Psoas muscle (tissue), 8 donors: ENCODE measurements at places on chromosomes 6 and 20. TPM values are rescaled to one million over a fixed set of nuclear protein-coding genes. Genes with fewer than 3 reads are reported as not detected.

The OPN5 gene
- 0.71 TPM for total RNA-seq

The PLAGL1 gene
- 15.4 TPM for total RNA-seq

The COL20A1 gene
- not detected for total RNA-seq

The NNAT gene
- total RNA-seq, result 0.50 TPM

The KIAA0408 gene
- total RNA-seq, result 10.4 TPM

The VARS1 gene
- 108 TPM for total RNA-seq

DNA sequence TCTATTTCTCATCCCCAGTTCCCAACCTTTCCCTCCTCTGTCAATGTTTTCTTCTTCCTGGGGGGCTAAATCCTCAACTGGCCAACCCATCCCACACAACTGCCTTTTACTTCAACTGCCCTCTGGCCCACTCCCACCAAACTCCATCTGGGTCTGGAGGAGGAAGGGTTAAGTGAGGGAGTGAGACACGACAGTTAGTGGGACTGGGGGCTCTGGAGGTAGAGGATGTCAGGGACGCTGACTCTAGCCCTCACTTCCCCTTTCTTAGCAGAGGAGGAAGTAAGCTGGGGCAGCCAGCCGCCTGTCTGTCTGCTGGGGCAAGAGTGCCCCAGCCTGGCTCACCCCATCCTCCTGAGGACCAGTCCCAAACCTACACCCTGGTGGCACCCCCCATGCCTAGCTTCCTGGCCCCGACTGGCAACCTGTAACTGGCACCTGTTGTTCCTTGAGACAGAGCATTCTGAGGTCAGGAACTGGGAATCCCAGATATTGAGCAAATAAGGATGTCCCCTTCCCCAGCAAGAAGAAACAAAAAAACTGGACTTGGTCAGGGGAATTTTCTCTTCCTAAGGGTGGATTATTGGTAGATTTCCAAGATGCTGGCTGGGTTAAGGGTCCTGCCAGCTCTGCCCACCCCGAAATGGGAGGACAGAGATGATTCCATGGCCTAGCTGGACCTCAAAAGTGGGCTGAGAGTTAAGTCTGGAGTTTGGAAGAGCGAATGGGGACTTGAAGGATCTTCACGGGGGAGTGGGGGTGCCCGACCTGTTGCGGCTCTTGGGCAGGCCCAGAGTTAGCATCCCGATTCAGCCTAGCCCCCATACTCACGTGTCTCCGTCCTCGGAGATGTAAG, 971 bp downstream of the NFKBIE start:
- DNase-seq, result no peak

DNA sequence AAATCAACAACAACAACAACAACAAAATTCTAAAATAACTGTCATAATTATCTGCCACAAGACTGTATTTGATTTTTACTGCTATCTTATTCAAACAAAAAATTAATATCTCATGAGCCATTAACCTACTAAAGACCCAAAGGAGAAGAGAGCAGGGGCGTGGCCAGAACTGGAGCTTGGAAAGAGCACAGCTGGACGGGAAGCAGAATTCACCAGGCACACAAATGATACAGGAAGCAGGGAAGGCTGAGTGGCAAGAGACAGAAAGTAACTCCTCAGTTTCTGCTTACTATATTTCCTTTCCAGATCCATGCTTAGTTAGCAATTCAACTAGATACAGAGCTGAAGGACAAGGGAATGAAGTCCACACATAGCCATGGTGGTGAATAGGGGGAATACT, 54.4 kb downstream of the FKBP5 start:
- peak; percentile 33 for DNase-seq

DNA sequence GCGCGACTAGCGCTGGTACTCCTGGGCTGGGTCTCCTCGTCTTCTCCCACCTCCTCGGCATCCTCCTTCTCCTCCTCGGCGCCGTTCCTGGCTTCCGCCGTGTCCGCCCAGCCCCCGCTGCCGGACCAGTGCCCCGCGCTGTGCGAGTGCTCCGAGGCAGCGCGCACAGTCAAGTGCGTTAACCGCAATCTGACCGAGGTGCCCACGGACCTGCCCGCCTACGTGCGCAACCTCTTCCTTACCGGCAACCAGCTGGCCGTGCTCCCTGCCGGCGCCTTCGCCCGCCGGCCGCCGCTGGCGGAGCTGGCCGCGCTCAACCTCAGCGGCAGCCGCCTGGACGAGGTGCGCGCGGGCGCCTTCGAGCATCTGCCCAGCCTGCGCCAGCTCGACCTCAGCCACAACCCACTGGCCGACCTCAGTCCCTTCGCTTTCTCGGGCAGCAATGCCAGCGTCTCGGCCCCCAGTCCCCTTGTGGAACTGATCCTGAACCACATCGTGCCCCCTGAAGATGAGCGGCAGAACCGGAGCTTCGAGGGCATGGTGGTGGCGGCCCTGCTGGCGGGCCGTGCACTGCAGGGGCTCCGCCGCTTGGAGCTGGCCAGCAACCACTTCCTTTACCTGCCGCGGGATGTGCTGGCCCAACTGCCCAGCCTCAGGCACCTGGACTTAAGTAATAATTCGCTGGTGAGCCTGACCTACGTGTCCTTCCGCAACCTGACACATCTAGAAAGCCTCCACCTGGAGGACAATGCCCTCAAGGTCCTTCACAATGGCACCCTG, 1.6 kb downstream of the TPBG start:
- DNase-seq, result no peak

DNA sequence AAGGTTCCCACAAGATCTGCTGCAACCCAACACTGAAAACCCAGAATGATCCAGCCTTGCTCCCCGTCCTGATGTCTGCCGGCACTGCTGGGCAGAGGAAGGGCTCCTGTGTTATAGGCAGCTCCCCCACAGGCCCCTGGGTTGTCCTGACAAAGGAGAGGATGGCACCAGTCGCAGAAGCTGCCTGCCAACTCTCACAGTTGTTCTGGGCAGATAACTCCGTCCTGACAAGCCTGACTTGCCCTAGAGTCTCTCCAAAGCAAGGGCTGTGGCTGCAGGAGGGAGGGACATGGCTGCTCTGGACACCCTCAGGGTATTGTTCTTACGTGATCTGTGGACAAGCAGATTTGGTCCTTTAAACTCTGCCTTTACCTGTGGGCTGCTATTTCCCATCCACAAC, 243.8 kb downstream of the CDH26 start:
- DNase-seq, result no peak

DNA sequence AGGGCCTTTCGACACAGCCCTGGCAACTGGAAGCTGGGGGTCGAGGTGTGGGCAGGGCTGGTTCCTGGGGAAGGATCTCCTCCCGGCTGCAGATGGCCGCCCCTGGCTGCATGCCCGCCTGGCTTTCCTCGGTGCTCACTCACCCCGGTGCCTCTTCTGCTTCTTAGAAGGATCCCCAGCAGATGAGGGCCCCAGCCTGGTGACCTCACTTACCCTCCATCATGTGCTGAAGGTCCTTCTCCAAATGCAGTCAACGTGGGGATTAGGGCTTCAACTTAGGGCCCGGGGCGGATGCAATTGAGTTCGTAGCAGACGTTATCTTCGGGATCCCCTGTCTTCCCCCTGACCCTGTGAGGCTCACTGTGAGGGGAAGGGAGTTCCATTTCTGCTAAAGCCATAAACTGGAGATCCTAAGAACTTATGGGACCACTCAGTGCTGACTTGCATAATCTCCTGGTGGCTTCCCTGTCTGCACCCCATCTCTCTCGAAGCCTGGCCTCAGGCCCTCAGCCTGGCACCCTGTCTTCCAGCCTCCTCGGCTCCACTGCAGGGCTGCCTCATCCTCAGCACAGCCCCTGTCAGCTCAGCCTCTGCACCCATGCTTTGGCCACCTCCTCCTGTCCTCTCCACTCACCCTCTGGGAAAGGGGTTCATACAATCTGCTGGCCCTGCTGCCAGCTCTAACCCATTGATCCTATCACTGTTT, 92.6 kb downstream of the THBS2 start:
- peak; percentile 46 for DNase-seq

GRCh38 chr6:27205375-27206278, 41.9 kb upstream of the PRSS16 start:
- no peak for DNase-seq

DNA sequence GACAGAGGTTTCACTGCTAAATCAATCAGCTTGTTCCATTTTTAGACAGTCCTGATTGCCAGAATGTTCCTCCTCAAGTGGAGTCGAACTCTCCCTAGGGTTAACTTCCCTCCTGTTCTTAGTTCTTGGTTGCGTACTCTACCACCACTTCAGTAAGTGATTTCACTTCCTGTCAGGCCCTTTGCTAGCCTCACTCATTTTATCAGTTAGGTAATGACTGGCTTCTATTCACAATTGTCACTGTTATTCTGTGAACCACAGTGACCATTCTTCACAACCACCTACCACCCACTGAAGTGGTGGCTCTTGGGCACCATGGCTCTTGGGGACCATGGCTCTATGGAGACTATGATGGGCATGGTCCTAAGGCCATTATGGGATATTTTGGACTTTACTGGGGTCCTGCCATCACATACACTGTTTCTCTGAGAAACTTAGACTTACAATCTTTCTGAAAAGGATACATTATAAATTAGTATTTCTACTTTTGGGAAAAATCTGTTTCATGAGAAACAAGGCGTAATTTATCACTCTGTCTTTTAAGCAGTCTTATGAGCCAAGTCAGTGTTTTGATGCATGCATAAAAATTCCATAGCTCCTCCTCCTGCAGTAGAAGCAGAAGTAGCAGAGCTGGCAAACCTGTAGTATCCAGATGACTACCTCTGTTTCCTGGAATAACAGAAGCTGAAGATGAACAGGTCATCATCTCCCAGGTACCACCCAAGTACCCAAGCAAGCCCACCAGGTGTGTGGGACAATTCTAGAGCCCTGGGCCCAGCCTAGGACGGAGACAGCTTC, 66.3 kb downstream of the ATXN1 start:
- DNase-seq, result no peak

DNA sequence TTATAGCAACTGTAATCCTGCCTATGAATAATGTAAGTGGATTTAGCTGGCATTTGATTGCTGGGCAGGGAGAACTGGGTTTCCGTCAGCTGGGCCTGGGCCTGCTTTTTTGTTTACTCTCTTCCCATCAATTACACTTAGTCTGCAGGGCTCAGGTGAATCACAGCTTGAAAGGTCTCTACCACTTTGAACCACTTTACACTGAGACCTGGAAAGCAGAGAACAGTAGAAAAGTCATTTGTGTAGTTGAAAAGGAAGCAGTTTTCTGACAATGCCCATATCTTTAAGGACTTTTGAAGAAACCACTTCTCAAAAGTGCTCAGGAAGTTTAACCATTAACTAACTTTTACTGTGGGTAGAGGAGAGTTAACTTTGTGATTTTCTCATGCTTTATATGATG, 315.4 kb upstream of the SASH1 start:
- DNase-seq, result no peak

DNA sequence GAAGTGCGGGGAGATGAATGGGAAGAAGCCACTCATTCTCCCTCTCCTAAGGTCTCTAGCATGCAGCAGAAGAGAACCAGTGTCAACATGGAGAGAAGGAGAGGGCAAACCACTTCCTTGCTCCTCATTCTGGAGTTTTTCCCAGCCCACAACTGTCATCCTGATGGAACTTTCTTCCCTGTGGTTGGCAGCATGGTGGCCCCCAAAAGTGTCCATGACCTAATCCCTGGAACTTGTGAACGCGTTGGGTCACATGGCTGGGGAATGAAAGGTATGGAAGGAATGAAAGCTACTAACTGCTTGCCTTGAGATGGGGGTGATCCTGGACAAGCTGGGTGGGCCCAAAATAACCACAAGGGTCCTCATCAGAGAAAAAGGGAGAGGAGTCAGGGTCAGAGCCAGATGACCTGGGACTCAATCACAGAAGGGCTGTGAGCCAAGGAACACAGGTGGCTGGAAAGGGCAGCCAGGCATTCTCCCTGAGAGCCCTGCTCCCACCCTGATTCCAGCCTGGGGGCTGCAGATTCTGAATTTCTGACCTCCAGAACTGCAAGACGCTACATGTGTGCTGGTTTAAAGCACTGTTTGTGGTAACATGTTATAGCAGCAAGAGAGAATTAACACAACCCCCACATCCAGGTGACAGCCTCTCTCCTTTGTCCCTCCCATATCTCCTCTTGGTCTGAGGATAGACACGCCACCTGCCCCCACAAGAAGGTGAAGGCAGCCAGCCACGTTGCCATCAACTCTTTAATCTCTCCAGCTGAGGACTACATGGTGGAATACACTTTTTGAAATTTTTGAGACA, 63.2 kb downstream of the PYGB start:
- DNase-seq, result no peak

DNA sequence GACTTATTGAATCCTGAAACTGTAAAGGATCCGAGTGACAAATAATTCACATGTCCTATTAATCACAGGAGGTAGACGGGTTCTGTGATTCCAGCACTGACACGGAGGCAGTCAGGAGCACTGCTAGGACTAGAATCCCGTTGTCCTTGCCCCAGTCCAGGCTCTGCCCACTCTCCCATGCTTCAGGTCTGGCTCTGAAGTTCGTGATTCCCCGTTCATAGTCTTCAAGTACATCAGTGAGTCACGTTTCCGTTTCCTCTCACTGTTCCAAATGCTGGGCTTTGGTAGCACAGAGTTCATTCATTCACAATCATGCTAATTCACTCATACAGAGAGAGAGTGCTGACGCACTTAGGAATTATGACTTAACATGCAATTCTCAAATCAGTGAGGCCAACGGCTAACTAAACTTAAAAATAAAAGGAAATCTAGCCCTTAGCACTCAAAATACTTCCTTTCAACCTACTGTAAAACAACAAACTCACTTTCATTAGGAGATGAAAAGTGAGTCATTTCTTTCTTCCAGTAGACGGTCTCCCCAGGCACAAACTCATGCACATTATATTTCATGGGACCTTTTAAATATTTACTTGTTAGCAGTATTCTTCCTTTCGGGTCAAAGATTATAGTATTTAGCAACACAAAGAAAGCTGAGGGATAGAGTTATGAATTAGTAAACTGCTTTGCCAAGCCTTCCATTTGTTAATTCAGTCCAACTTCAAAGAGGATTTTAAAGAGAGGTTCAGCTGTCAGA, 94.0 kb upstream of the NHSL1 start:
- no peak for DNase-seq

DNA sequence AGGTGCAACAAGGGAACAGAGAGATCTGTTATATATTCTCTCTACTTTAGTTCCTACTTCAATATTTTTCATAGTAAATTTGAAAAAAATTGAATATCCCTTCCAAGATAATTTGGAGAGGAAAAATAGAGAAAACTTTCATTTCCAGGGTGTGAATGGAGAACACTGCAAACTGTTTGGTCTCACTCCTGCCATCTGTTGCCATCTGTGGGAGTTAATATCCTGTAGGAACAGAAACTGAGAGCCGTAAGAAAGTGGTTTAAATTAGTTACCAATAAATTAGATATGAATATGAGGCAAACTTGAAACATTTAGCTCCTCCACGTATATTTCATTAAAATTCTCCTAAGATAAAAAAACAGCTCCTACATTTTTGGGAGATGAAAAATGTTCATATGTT, 4.2 kb downstream of the ZNF337 start:
- no peak for DNase-seq

GRCh38 chr6:149904661-149905370, 6.9 kb upstream of the RAET1E start:
- no peak for DNase-seq

DNA sequence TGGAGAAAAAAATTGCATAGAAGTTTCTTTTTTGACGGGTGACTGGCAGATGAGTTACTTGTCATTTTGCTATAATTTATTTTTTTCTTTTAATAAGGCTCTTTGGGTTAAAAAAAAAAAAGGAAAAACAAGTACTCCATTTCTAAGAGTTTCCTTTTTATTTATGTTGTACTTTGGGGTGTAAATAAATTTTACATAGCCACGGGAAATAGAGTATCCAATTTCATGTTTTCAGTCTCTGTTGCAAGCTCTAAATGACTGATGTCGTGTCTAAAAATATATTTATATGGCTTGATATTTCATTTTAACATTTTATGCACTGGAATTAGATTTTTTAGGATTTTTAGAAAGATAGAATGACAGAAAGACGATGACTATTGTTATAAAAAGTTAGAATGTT, 3.4 kb downstream of the EYA4 start:
- no peak for DNase-seq
